ENCODE measurements at places on chromosomes 7 and 10.

- DNase-seq: no peak
These were observed 22.9 kb upstream of the TCF7L2 start for GRCh38 chr10:112926906-112927688.

- DNase-seq: no peak
These were observed 93.1 kb downstream of the RNF32 start for GRCh38 chr7:156733638-156734037.

- DNase-seq: no peak
These were observed 29.8 kb upstream of the HABP2 start for GRCh38 chr10:113523071-113523470.

DNA sequence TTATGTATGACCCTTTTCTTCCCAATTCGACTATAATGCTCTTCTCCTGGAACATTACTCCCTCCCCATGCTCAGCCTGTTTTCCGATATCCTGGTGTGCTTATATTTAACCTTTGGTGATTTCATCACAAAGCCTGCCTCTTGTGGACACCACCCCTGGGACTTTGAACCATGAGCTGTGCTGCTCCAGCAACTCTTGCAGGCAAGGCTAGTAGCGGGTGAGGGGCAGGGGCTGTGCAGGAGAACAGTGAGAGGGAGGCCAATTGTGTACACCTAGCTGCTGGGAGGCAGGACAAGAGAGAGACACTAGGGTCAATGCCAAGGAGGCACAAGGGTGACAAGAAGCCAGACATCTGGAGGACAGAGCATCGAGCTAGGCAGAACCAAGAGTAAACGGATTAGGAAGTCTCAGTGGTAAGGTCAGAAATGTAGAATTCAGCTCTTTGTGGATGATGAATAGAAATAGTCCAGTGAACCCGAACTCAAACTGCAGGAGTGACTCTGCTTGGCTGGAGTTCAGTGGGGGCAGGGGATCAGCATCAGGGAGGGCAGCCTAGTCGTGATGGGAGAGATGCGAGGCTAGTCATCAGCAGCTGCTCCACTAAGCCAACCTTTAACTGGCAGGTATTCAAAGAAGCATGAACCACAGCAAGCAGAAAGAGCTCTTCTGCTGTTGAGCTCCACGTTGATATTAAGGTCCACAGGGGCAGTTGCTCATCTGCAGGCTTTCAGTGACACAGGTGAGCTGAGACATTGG, 31.0 kb upstream of the MKI67 start:
- no peak for DNase-seq

GRCh38 chr10:45428611-45429510, 54.8 kb downstream of the ALOX5 start:
- no peak for DNase-seq

DNA sequence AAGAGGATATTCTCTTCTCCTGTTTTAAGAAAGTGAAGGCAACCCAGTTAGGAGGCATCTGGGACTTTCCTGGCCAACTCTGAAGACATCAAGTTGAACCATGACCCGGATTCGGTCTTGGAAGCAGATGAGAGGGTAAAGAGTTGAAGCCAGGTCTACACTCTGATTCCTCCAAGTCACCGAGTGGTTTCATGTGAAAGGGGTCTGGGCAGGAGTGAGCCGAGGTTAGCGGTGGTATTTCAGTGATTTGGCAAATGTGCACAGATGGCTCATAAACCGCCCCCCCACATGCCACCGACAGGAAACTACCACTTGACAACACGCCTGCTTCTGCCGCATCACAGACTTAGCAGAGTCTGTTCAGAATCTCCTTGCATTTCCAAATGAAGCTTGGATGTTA, 11.4 kb upstream of the REPIN1 start:
- no peak for DNase-seq

DNA sequence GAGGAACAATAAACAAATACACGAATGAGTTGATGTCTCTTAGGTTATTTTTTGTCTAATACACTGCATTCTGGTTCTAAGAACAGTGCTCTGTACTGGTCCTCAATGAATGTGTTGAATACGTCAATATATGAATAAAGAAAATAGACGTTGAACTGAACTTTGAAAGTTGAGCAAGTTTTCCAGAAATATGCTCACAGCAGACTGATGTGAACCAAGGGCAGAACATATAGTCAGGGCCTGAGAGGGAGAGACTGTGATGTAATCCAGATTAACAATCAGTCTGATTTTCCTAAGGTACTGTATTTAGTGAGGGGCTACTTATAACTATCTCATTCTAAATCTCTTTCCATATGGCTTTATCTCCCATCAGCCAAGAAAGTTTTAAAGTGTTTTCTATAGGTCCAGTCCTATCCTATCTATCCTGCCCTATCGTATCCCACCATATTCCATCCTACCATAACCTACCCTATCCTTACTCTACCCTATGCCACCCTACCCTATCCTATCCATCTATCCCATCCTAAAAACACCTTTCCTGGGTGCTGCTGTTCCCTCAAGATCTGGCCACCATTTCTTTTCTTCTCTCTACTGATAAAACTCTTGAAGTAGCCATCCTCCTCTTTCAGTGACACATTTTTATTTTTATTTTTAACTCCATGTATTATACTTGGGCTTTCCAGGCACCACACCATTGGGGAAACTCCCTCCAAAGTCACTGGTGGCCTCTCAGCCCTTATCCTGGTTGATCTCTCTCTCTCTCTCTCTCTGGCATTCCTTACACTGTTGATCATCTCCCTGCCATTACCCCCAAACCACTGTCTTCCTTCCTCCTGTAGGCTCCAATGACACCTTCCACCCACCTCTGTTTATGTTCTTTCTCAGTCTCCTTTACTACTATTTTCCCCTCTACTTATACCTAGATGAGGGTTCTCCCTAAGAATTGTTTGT, 212.3 kb upstream of the SLC26A5 start:
- DNase-seq: no peak

DNA sequence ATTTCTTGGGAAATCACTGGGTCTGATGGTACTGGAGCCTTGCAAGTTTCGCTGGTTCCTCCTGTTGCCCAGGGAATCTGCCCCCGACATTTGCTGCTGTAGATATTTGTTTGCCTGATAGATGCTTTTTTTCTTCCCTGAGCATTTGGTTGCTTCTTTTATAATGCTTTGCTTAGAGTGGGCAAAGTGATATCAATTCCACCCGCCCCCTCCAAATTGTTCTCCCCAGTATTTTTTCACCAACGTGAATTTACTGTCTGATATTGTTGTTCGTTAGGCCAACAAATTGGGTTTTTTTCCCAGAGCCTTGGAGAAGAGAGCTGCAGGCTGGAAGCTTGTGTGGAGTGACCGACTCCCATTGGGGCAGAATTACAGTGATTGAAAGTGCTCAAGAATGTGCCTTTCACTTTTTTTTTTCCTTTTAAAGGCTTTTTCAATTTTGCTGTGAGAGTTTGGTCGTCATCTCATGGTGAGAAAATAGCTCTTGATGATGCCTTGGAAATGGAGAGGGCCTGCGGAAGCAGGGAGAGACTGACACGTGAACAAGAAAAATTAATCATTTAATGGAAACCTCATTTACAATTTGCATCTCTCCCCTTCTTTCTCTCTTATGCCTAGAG, 2.5 kb downstream of the GRK5 start:
- no peak for DNase-seq

DNA sequence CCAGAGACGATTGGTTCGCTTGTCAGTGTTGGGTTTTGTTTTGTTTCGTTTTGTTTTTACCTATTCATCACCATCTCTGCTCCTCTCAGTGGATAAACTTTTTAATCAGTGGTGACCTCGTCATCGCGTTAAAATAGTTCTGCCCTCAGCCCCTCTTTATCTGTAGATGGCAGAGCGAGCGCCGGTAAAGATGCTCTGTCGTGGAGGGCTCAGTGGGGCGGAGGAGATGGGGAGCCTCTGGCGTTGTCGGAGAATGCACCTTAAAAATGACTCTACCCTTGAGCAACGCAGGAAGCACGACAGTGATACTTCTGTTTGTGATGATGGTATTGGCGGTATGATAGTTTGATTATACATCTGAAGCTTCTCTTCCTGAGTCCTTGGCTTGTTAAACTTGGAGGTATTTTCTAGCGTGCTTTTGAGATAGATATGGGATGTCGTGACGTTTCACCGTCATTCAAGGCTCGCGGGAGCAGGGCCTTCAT, 554 bp downstream of the CSGALNACT2 start:
- DNase-seq: no peak

DNA sequence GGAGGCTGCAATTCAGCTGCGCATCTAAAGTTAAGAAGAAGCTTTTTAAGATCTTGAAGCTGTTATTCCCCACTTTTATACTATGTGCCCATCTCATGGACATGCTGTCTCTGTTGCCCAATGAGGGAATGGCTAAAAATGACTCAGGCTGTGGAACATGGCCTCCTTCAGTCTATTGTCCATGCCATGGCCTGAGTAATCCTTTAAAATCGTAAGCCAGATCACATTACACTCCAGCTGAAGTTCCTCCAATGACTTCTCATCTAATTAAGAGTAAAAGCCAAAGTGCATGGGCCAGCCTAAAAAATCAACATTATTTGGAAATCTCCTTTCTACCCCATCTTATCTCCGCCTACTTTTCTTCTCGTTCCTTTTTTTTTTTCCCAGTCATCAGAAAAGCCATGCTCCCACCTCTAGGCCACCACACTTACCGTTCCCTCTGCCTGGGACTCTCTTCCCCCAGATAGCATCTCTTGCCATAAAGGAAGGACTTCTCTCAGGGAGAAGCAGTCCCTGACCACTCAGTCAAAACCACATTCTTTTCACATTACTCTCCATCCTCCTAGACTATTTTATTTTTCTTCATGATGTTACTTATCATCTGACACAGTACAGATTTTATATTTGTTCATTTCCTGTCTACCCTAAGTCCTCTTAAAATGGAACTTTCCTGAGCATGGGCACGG, 337.4 kb downstream of the PRPF18 start:
- no peak for DNase-seq

- peak; percentile 90 for DNase-seq
These were observed 35.5 kb upstream of the KMT2E start for GRCh38 chr7:104978460-104978859.

- DNase-seq: no peak
These were observed 10.9 kb upstream of the FAM180A start for GRCh38 chr7:135759532-135759931.

DNA sequence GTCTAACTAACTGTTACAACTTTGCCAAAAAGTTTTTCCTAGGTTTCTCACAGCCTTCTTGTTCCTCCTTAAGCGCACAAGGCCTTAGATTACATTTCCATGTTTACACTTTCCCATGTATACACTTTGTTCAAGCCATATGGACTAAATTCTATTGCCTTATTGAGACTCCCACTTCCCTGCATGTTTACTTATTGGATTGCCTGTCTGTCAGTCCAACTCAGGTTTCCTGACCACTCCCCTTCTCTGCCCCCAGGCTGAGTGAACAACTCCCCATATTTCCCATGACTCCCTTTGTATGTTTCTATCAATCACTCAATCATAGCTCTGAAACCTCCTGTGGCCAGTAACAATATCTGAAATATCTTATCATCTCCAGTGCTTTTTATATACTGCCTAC, 43.0 kb downstream of the SLC25A40 start:
- DNase-seq: no peak

DNA sequence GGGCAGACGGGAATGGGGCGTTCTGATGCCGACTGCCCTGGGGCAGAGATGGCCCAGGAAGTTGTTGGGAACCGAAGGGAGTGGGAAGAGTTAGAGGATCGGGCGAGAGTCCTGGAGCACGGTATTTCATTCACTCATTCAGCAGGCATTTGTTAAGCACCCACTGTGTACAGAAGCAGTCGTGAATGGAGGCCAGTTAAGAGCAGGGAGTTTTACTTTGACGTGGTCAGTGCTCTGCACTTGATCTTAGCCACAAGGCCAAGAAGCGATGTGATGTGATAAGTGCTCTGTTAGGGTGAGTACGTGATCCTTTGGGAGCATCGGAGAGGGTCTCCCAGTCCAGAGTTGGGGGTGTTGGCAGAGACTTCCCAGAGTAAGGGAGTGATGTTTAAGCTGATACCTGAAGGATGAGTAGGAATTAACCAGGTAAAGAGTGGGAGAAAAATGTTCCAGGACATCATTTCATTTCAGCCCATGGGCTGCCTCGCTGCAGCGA, 890 bp downstream of the ZFYVE27 start:
- no peak for DNase-seq

DNA sequence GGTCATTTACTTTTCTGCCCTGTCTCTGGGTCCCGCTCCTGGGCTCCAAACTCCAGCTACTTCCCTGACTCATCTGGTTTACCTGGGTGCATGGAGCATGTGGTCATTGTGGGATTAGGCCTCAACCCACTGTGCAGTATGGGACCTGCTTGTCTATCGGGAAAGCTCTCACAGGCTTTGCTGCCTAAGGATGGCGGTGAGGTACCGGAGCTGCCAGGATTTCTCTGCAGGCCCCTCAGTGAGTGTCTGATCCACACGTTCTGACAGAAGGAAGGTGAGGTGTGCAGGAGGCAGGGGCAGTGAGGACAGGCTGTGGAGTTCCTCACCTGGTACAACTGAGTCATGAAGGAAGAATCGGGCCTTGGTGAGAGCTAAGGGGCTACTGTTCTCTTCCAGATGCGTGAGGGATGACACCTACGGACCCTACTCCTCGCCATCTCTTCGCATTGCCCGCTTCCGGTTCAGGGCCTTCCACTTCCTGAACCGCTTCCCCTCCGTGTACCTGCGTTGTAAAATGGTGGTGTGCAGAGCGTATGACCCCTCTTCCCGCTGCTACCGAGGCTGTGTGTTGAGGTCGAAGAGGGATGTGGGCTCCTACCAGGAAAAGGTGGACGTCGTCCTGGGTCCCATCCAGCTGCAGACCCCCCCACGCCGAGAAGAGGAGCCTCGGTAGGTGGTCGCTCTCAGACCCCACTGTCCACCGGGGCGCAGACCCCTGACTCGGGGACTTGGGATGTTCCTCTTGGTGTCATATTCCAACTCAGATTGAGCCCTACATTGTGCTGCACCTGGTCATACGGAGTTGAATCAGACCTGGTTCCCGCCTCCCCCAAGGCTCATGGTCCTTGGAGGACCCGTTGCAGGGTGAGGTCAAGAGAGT, 56.7 kb downstream of the C10orf120 start:
- DNase-seq: no peak

GRCh38 chr7:127437837-127438236, 45.3 kb upstream of the ZNF800 start:
- no peak for DNase-seq

DNA sequence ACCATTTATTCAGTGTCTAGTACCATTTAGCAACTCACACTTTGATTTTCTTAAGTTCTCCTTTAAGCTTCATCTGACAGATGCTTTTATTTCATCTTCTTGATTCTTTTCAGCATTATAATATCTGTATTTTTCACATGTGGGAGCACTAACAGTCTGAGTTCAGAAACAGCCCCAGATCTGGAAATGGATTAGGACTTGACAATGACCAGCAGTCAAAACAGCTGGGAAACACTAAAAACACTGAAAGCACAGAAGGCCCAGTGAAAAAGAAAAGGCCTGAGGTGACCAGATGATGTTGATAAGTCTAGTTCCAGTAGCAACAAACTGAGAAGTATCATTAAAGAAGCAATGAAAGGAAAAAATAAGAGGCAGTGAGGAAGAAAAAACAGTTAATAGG, 304.7 kb upstream of the MYO3A start:
- no peak for DNase-seq

GRCh38 chr7:138978541-138979184, 2.5 kb downstream of the KIAA1549 start:
- no peak for DNase-seq

- DNase-seq: no peak
These were observed 100.5 kb downstream of the CREB5 start for GRCh38 chr7:28512668-28513440.
